Dermis microvascular lymphatic vessel endothelial cell (primary cell): ENCODE measurements at places on chromosomes 2 and 18.

DNA sequence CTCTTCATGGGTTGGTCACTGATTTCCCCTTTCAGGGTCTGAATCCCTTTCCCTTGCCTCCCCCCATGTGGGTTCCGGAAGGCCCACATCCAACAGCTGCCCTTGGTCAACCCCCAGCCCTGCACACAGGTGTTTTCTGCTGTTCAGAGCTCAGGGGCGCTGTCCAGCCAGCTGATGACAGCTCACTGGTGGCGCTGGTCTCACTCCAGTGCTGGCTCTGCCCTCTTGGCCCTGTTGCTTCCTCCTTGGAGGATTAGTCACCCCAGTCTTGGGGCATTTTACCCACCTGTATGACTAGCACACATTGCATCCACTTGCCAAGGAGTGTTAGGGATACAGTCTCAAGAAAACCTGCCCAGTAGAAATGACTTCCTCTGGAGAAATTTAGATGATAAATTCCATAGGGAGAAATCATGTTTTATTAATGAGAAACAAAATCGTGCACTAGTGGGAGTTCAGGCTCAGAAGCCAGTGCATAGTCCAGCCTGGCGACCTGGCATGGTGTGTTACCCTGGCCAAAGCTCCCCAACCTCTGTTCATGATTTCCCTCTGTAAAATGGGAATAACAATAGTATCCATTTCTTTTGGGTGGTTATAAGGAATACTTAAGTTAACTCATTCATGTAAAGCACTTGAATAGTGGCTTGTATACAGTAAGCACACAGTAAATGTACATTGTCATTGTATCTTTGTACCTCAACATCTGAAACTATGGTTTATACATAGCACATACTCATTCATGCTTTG is 21.6 kb downstream of the CRIM1 start:
- DNase-seq, result no peak

DNA sequence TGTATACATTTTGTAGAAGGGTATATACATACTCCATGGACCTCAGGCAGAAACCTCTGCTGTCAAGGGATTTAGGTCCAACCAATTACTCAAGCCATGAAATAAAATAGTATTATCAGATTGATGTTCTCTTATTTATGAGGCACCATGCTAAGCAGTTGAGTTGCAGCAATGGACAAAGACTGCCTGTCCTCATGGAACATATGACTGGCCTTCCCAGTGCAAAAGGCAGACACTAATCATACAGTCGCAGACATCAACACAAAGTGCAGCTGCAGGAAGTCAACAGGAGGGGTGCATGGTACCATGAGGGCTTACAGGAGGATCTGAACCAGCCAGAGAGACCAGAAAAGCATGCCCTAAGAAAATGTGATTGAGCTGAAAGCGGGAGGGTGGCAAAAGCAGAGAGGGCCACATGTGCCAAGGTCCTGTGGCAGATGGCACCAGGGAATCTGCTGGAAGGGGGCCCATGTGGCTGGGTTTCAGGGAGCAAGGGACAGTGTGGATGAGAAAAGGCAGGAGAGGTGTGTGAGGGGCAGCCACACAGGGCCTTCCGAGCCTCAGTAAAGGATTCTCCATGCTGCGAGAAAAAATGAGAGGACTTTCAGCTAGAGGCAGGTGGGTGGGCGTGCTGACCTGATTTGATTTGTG is 61.4 kb upstream of the RNF152 start:
- DNase-seq, result no peak

DNA sequence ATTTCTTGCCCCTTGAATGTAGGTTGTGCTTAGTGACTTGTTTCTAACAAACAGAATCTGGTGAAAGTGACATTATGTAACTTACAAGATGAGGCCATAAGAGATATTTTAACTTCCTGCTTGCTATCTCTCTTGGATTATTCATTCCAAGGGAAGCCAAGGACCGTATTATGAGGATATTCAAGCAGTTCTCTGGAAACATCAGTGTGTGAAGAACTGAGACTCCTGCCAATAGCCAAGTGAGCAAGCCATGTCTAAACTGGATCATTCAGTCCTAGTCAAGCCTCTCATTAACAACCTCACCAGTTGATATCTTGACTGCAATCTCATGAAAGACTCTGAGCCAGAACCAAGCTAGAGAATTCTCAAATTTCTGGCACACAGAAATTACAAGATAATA is 765.1 kb upstream of the SLC8A1 start:
- DNase-seq, result no peak

GRCh38 chr2:136116151-136116812 is 1.7 kb downstream of the CXCR4 start:
- peak; percentile 33 for DNase-seq

- DNase-seq, result no peak
Measured at GRCh38 chr2:219875036-219875435, 247.6 kb downstream of the SLC4A3 start.

DNA sequence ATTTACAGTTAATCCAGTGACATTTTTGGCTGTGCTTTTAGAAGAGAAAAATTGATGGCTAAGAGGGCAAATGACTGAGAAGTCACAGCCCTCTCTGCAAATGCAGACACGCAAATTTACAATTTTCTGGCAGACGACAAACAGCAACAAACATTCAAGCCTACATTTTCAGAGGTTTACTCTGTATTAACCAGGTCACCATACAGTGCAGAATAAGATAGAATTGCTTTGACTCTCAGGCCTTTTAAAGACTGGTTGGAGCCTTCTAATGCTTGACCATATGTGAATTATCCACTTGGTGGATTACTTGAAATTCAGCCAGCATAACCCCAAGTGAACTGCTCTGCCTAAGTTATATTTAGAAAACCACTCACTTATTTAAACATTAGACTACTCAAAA is 280.9 kb upstream of the STON1 start:
- DNase-seq, result no peak

DNA sequence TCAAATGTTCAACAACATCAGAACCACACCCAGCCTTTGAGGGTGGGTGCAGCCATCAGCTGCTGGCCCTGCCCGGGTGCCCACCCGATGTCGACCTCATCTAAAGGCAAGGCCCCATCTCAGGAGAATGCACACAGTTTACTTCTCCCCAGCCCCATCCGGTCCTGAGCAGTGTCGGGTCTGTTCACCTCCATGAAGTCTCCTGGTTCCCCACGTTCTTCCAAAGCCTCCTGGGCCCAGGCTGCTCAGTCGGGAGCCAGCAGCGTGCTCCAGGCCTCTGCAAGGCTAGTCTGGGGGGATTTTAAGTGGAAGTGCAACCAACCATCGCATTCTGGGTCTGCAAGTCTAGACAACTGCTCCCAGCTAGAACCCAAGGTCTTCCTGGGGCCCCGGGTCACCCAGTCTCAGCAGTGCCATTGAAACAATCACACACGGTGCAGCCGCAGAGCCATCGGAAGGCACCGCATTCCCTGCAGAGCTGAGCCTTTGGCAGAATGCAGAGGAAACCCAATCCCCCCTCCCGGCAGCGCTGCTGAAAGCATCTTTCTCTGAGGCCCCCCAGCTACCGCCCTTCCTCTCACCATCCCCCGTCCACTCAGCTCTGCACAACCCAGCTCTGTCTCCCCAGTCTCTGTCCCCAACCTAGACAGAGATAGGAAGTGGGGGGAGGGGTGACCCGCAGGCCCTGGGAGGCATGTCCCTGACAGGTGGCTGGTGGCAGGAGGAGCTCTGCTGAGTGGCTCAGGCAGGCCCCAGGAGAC is 8.5 kb downstream of the ESPNL start:
- no peak for DNase-seq

- no peak for DNase-seq
Measured at GRCh38 chr2:120761164-120761861, 25.6 kb downstream of the GLI2 start.
